ENCODE measurements at places on chromosomes 3 and 15.

DNA sequence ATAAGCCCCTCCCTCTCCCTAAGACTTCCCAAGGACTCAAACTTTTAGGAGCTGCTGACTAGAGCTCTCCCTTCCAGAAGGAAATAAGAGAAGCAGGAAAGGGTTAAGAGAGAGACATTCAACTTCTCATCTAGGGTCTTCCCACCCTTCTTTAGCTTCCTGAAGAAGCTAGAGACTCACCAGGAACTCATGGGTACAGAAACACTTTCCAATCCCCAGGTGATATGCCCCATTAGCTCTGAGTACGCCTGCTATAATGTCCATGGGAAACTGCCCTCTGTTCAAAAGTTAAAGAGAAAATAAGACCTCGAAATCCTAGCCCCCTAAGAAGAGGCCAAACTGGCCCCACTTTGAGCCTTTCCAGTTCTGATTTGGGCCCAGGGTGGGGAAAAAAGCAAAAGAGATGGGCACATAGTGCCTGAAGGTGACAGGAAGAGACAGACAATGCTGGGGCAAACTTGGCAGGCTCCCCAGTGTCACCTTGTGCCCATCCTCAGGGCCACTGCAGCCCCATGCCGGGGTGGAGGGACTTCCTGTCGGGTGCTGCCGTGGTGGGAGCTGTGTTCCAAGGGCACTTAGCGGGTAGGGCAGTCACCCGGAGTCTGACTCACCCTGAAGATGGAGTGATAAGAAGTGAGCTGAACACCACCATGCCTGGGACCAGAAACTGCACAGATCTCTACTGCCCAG is 29.5 kb downstream of the CCDC12 start:
- H3K4me1 ChIP-seq = peaks cover 44% of the 10 kb centered on the region
- H3K27me3 ChIP-seq = no peaks in the 10 kb centered on the region
- H3K36me3 ChIP-seq = no peaks in the 10 kb centered on the region
- H3K27ac ChIP-seq = no peak overlapping the region
- no peak overlapping the region for H3K4me3 ChIP-seq

DNA sequence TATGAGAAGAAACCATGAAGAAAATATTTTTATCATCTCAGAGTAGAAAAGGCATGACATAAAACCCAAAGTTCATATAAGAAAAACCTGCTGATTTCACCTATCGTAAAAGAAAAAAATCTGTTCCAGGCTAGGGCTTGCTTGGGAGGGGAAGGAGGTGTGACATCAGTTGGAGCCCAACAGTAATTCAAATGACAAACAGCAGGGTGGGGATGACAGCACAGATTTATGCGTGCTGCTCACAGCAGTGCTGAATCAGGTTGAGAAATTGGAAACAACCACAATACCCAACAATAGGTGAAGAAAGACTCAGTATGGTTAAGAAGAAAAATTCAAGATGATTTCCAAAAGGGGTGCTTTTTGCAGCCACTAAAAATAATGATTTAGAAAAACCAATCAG is 172.4 kb downstream of the PDE8A start:
- H3K4me3 ChIP-seq = no peak overlapping the region
- no peaks in the 10 kb centered on the region for H3K4me1 ChIP-seq
- no peaks in the 10 kb centered on the region for H3K27me3 ChIP-seq
- no peak overlapping the region for H3K27ac ChIP-seq
- no peak for DNase-seq

GRCh38 chr15:64122936-64123351 is 27.2 kb downstream of the SNX1 start:
- DNase-seq = no peak
- no peak overlapping the region for H3K27ac ChIP-seq
- H3K4me3 ChIP-seq = no peak overlapping the region
- no peaks in the 10 kb centered on the region for H3K36me3 ChIP-seq

- H3K4me1 ChIP-seq = no peaks in the 10 kb centered on the region
- H3K4me3 ChIP-seq = no peak overlapping the region
- no peaks in the 10 kb centered on the region for H3K36me3 ChIP-seq
- DNase-seq = no peak
These were observed 307.8 kb upstream of the ARRDC4 start for GRCh38 chr15:97652700-97653167.

- H3K27ac ChIP-seq = no peak overlapping the region
- no peaks in the 10 kb centered on the region for H3K4me1 ChIP-seq
- DNase-seq = no peak
- no peaks in the 10 kb centered on the region for H3K27me3 ChIP-seq
These were observed 31.5 kb upstream of the LDHAL6B start for GRCh38 chr15:59174835-59175831.

- H3K4me1 ChIP-seq = peaks cover 2% of the 10 kb centered on the region
- DNase-seq = no peak
- no peak overlapping the region for H3K4me3 ChIP-seq
- H3K27me3 ChIP-seq = no peaks in the 10 kb centered on the region
- H3K36me3 ChIP-seq = no peaks in the 10 kb centered on the region
These were observed 7.2 kb upstream of the SEC22A start for GRCh38 chr3:123194552-123194951.

DNA sequence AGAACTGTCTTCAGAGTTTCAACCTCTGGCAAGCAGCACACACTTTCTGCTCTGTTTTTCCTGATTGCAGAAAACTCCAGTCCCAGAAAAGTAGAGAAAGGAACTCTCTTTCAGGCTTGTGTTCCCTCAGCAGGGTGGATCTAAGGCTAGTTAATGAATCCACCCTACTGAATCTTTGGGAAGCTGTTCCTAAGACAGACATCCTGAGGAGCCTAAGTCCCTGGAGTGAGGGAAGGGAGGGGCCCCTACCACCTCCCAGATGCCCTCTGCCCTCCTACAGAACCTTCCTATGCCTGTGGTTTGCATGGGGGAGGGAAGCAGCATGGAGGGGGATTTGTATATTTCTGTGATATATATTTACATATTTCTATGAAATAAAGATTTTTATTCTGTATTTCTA is 124.4 kb downstream of the ANO10 start:
- H3K27me3 ChIP-seq = no peaks in the 10 kb centered on the region
- no peak overlapping the region for H3K4me3 ChIP-seq
- H3K4me1 ChIP-seq = no peaks in the 10 kb centered on the region
- DNase-seq = no peak

DNA sequence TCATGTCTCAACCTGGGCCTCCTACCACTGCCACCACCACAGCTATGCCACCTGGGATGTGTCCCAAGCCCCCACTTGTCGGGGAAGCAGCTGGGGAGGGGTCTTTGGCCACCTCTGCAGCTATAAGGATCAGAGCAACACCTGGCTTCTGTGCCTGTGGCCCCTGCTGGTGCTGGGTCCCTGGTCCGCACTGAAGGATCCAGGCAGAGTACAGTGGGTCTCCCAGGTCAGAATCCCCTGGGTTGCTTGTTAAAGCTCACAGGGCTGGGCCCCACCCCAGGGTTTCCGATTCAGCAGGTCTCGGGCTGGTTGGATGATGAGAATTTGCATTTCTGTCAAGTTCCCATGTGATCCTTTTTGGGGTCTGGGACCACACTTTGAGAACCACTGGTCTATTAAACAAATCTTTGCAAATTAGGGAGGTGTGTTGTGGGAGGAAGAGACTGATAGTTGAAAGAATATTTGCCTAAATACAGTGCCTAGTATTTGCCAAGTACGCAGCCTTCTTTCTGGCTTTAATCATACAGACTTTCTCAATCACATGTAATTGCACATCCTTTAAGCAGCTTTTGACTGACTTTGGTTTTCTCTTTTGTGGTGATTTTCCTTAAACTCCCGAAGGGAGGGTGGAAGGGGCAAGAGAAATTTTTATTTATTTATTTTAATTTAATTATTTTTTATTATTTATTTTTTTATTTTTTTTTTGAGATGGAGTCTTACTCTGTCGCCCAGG is 127.3 kb downstream of the IGF1R start:
- H3K27ac ChIP-seq = no peak overlapping the region
- no peak overlapping the region for H3K4me3 ChIP-seq
- H3K36me3 ChIP-seq = no peaks in the 10 kb centered on the region
- no peaks in the 10 kb centered on the region for H3K27me3 ChIP-seq
- no peak for DNase-seq

DNA sequence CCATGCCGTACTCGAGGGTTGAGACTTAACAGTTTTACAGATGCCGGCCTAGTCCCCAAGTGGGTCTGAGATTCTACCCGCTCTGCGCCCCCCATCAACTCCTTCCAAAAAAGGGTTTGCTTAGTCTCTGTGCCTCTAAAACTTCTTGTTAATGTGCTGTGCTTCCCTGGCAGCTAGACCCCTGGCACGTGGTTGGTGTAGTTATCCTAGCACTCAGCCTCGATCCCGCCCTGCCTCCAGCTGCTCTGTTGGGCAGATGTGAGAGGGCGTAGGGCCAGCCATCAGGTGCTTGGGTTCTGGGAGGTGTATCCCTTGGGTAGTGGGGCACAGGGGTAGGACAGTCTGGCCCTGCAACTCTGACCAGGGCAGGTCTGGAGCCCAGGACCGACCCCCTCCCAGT is 79.5 kb downstream of the FBLN2 start:
- no peak overlapping the region for H3K4me3 ChIP-seq
- no peaks in the 10 kb centered on the region for H3K27me3 ChIP-seq
- no peak for DNase-seq
- H3K4me1 ChIP-seq = no peaks in the 10 kb centered on the region

DNA sequence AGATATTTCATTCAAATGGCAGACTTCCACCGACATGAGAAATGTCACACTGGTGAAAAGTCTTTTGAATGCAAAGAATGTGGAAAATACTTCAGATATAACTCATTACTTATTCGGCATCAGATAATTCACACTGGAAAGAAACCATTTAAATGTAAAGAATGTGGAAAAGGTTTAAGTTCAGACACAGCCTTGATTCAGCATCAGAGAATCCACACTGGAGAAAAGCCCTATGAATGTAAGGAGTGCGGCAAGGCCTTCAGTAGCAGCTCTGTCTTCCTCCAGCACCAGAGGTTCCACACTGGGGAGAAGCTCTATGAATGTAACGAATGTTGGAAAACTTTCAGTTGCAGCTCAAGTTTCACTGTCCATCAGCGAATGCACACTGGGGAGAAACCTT is 8.6 kb upstream of the ZNF621 start:
- H3K27me3 ChIP-seq = no peaks in the 10 kb centered on the region
- H3K36me3 ChIP-seq = no peaks in the 10 kb centered on the region
- H3K4me3 ChIP-seq = no peak overlapping the region
- no peak overlapping the region for H3K27ac ChIP-seq
- DNase-seq = no peak
- H3K4me1 ChIP-seq = no peaks in the 10 kb centered on the region
